8988T (cell line): ENCODE measurements at places on chromosomes 11 and 22.
A peak's percentile ranks its signal among the peaks of the same experiment; 100 is the strongest.

- peak; percentile 77 for DNase-seq
Measured at GRCh38 chr11:8192016-8192895, 23.4 kb upstream of the RIC3 start.

DNA sequence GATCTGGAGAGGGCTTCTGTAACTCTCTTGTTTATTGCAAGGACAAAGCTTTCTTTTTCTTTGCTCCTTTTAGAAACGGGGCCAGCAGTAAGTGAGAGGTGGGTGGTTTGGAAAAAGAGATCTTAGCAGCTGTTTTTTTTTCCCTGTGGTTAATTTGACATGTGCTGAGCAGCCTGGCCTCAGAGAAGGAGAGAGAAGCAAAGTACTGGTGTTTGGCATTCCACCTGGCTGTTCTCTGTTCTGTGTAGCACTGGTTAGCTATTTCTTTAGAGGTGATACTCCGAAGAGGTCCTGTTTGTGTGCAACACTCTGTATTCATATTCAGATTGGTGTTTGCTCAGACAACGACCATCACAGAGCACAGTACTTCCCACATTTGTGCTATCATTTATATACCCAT is 80.8 kb upstream of the SORL1-AS1 start:
- DNase-seq: no peak

GRCh38 chr22:45671783-45672563 is at the start of gene ATXN10:
Gene ATXN10, plus strand, starts transcription at chr22:45671834. Its CDS starts 230 bp downstream, at chr22:45672064.
- DNase-seq: peak; percentile 43

- DNase-seq: no peak
Measured at GRCh38 chr11:124075841-124076651, 34.9 kb upstream of the OR10G7 start.

DNA sequence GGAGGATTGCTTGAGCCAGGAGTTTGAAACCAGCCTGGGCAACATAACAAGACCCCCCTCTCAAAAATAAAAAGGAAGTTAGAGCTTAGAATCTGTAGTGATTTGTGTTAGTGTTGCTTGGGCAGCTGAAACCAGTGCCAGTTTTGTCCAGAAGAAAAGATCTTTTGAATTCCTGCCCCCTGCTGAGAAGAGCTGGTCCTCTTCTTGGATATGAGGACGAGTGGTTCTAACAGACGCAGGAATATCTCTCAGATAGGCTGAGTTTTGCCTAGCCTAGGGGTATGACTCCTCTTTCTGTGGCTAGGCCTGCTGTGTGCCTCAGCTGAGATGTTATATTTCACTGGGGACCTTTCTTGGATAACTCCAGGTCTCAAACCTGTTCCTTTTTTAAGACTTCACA is 102.8 kb downstream of the STIM1 start:
- DNase-seq: no peak

- DNase-seq: no peak
Measured at GRCh38 chr11:63613517-63614135, 607 bp downstream of the PLAAT3 start.

DNA sequence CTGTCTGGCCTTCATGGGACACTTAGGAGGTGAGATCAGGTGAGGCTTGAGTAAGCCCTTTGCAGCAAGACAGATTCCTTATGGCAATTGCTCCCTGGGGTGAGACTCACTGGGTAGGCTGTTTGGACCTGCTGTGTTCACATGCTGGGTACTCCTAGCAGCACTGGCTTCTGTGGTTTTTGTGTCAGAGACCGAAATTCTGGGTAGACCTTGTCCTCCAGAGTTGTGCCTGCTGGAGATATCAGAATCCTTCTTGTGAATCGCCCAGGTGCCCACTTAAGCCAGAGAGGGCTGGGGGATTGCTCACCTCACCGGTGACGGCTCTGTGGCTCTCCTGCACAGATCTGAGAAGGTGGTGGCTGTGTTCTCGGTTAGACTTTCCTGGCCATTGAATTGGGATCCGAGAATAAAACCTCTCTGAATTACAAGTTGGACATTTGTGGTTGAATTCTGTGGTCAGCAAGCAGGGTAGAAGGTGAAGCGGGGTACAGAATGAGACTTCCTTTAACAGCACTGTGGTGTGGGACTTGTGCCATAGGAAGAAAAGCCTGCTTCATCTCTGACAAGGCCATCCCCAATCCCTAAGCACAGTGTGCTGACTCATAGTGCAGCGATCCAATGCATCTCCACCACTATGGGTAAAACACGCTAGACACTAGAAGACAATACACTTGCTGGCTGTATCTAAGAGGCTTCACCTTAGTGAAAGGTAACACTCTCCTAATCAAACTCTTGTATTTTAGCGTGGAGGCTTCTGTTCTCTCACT is 52.5 kb upstream of the TTC12 start:
- DNase-seq: no peak

DNA sequence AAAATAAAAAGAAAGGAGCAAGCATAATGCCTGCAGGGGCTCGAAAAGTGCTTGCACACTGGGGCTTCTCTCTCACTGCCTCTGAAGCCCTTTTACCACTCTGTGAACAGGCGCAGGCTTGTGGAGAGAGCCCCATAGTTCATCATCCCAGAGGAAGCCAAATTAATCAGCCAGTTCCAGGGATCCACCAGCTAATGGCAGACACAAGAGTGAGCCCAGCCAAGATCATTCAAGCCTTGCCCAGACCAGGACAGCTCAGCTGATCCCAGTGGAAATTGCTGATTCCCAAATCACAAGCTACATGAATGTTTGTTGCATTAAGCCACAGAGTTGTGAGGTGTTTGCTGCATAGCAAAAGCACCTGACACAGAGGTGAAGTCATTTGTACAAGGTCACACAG is 135.3 kb downstream of the CHST1 start:
- no peak for DNase-seq

GRCh38 chr22:29112121-29112520 is 39.3 kb downstream of the KREMEN1 start:
- DNase-seq: no peak

GRCh38 chr11:83438438-83438837 is 152.3 kb upstream of the CCDC90B start:
- DNase-seq: no peak
